Stimulated activated naive CD8-positive, alpha-beta T cell treated with anti-CD3 and anti-CD28 coated beads, Interleukin-15, Interleukin-2, amounts not matched to agents 100 U/mL and 50 U/mL, for 24 hours (primary cell): ENCODE measurements at places on chromosomes 6 and 20.

- no peak for DNase-seq
These were observed 285.3 kb upstream of the MANEA start for GRCh38 chr6:95292011-95292410.

GRCh38 chr20:14336686-14337085 lies 726 bp downstream of the FLRT3 start:
- DNase-seq, result no peak

GRCh38 chr6:11944111-11944510 lies 68.0 kb upstream of the HIVEP1 start:
- DNase-seq, result no peak

GRCh38 chr20:18914796-18915195 lies 101.2 kb downstream of the SCP2D1 start:
- DNase-seq, result no peak

DNA sequence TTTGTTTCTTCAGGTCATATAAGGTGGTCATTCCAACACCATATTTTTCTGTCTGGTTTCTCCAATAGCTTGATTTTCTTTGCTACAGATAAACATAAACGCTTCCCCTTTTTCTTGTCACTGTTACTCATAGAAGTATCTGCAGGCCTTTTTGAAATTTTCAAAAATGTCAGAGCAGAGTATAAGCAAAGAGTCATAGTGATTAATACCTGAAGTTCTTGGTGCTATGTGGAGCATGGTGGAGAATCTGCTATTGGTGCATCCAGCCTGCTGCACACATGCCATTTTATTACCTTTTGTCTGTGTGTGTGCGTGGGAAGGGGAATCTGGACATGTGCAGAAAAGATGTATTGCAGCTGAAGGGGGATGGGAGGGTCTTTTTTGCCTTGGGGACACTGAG lies 19.7 kb downstream of the STX11 start:
- no peak for DNase-seq

GRCh38 chr20:48999890-49000870 lies 45.9 kb upstream of the CSE1L start:
- DNase-seq, result no peak

DNA sequence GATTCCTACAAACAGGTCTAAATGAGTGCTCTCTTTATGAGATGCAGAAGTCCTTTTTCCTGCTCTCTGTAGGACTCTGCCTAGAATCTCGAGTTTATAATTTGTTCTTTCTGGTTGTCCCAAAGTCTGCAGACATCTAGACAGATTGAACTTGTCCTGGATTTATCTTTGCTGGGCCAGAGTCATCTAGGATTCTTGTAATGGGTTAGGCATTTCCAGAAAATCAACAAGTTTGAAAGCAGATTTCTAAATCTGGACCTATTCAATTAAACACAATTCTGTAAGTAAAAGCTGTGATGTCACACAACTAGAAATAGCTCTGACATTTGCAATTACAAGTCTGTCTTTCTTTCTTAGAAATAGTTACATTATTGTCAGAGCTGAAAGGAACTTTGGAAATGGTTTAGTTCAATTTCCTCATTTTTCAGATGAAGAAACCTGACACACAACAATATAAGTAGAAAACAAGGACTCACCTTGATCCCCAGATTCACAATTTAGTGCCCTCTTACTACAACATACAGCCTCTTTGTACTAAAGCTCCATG lies 4.2 kb upstream of the RSPO3 start:
- no peak for DNase-seq

DNA sequence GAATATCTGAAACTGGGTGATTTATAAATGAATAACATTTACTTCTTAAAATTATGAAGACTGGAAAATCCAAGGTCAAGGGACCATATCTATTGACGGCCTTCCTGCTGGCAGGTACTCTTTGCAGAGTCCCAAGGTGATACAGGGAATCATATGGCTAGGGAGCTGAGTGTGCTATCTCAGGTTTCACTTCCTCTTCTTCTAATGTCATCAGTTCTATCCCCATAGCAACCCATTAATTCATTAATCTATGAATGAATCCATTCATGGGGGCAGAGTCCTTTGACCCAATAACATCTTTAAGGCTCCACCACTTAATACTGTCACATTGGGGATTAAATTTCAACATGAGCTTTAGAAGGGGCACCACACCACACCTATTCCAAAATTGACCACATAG lies 772.0 kb downstream of the HACE1 start:
- DNase-seq, result no peak

- DNase-seq, result no peak
These were observed 18.9 kb upstream of the HLA-DOA start for GRCh38 chr6:33028220-33028849.

DNA sequence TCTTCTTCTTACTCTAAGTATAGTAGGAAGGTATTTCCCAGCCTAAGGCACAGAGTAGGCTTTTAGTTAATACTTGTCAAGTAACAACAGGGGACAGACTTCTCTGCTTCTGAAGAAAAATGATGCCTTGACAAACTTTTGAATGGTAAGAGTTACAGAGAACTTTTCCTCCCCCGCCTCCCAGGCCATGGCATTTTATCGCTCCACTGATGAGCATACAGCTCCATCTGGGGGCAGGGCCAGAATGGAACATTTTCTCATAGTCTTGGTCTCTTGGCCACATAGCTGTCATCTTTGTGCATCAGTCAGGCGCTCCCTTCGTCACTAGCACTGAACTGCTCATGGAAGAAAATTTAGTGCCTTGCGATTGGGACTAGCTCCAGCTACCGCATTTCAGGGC lies 1066.8 kb upstream of the CITED2 start:
- peak; percentile 5 for DNase-seq
